ENCODE measurements at places on chromosomes 16 and 17.

DNA sequence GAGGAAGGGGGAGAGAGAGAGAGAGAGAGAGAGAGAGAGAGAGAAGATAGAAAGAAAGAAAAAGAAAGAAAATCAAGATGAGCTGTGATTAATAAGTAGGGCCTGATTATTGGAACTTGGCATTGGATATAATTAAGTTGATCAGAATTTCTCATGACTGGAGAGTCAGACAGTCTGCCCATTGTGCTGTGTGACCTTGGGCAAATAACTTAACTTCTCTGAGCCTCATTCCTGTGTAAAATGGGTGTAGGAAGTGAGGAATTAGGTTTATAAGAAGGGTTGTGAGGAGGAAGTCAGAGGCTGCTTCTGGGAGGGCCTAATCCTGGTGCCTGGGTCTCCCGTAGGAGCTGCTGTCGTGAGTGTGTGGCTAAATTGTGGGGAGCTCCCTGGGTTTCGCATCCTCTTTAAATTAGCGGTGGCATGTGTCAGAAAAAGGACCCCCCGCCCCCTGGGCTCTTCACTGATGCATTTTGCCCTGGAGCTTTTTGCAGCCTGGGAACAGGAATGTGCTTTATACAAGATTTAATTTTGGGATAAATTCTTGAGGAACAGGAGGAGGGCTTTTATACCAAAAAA is 76.0 kb downstream of the CMIP start:
- no peak for DNase-seq

DNA sequence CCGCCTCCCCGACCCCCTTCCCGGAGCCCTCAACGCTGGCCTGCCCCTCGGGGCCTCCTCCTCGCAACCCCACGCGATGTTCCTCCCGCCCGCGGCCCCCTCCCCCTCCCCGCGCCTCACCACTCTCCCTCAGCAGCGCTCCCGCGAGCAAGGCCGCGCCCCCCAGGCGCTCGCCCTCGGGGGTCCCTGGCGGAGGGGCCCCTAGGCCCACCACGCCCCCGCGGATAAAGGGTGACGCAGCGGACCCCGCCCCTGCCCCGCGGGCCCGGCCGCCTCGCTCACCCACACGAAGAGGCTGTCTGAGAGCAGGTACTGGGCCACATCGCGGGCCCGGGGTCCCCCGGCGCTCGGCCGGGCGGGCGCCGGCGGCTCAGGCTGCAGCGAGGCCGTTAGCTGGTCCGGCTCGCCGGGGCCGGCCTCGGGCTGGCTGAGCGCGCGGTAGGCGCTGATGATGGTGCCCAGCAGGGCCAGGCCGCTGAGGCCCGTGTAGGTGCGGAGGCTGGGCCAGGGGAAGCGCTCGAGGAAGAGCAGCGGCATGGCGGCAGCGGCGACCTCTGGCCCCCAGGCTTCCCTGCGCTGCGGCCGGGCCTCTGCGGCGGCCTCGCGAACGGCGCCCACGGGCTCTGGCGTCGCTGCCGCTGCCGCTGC is 430 bp downstream of the AMFR start:
- no peak for DNase-seq

DNA sequence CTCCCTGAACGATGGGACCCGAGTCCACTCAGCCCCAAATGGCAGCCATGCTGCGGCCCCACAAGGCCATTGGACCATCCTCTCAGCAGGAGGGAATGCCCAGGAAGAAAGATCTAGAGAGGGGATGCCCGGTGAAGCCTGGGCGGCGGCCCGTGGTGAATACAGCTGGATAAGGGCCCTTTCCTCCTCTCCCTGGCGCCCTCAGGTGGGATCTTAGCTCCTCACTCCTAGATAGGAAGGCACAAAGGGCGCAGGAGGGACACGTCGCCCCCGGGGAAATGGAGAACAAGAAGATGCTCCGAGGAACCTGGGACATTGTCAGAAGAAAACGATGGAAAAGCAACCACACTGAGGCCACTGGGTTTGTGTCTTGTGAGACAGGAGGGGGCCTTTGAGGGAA is 2.5 kb downstream of the CD300C start:
- no peak for DNase-seq

DNA sequence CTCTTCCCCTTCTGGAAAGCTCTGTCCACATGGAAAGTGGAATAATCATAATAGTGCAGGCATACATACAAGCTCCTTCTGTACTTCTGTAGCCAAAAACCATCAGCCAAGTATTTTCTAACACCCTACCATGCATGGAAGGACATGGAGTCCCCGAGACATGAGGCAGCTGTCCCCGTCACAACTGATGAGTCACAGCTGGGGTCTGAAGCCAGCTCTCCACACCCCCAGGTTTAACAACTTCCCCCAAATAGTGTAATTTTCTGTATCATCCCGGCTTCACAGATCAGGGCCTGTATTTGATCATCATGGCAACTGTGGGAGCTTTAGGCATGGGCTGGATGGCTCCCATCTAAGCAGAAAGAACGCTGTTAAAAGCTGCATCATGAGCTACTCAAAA is 16.6 kb downstream of the C16orf96 start:
- no peak for DNase-seq

DNA sequence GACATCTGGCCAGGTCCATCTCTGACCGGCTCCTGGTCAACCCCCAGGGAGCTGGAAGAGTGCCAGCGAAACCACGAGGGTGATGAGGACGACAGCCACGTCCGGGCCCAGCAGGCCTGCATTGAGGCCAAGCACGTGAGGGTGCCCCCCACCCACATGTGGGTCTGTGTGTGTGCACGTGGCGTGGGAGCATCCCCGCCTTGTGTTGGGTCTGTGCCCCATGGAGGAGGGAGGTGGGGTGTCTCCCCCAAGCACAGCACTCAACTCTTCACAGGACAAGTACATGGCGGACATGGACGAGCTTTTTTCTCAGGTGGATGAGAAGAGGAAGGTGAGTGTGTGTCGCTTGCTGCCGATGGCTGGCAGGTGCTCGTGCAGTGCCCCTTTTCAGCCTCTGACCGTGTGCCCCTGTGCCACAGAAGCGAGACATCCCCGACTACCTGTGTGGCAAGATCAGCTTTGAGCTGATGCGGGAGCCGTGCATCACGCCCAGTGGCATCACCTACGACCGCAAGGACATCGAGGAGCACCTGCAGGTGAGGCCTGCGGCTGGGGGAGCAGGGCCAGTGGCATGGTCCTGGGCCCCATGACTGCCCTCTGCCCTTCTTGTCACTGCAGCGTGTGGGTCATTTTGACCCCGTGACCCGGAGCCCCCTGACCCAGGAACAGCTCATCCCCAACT is 1.7 kb downstream of the STUB1 start:
- no peak for DNase-seq

DNA sequence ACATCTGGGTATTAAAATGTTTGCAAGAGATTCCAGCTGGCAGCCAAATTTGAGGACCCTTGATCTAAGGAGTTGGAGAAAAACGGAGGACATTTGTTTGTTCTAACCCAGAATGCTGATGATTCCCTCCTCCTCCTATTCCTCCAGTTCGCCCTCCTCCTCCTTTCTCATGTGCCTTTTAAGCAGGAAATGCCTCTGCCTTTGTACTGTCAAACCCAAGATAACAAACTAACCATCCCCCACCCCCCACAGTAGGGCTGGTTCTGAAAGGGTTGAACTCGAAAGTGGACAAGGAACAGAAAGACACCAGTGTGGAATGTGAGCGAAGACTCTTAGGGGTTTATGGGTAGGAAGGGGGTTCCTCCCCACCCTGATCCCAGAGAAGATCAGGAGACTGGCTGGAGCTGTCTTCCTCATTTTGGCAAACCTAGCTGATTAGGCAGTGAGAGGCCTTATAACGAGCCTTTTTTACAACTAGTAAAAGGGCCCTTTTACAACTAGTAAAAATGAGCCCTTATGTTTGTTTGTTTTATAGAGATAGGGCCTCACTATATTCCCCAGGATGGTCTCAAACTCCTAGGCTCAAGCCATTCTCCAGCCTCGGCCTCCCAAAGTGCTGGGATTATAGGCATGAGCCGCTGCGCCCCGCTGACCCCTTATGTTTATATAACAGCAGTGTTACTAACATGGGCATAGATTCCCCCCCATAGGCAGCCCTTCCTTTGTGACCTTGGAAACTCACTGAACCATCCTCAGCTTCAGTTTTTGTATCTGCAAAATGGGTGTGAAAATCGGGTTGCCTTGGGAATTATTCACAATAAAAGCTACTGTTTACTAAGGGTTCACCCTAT is 975 bp downstream of the CHD9 start:
- DNase-seq: peak; percentile 56

- DNase-seq: no peak
Observed at GRCh38 chr17:32516450-32516849, 29.7 kb downstream of the CDK5R1 start.

- DNase-seq: no peak
Observed at GRCh38 chr16:68486502-68487202, 38.3 kb upstream of the SMPD3 start.

All from CMK (cell line).